ENCODE measurements at places on chromosomes 2 and 18. TPM values are rescaled to one million over a fixed set of nuclear protein-coding genes. Genes with fewer than 3 reads are reported as not detected.

GRCh38 chr2:60316381-60317033 is 236.9 kb downstream of the BCL11A start:
- H3K27me3 ChIP-seq, result peaks cover 65% of the 10 kb centered on the region
- H3K36me3 ChIP-seq, result no peaks in the 10 kb centered on the region
- DNase-seq, result no peak
- H3K27ac ChIP-seq, result no peak overlapping the region

- H3K27ac ChIP-seq, result no peak overlapping the region
- H3K27me3 ChIP-seq, result no peaks in the 10 kb centered on the region
- DNase-seq, result no peak
- no peak overlapping the region for H3K4me3 ChIP-seq
- no peaks in the 10 kb centered on the region for H3K36me3 ChIP-seq
- no peaks in the 10 kb centered on the region for H3K4me1 ChIP-seq
These were observed 871.8 kb upstream of the NRXN1 start for GRCh38 chr2:51903728-51904127.

Gene GCG
- total RNA-seq, result not detected

DNA sequence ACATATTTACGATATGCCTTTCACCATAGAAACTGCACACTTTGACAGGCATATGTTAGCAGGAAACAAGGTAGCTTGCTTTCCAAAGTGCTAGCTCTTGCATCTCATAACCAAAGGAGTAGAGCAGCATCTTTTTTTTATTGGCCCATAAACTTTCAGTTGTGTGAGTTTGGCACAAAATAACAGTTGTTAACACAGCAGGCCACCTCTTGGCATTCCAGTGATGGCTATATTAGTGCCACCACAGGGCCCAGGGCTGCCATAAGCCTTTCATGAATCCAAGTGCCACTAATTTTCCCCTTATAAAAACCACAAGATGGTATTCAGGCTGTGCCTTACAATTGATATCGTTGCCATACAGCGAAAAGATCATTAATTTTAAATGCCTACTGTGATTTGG is 40.3 kb upstream of the KLF7 start:
- H3K4me1 ChIP-seq, result no peaks in the 10 kb centered on the region
- H3K4me3 ChIP-seq, result no peak overlapping the region
